ENCODE measurements at places on chromosomes 11 and 22.

DNA sequence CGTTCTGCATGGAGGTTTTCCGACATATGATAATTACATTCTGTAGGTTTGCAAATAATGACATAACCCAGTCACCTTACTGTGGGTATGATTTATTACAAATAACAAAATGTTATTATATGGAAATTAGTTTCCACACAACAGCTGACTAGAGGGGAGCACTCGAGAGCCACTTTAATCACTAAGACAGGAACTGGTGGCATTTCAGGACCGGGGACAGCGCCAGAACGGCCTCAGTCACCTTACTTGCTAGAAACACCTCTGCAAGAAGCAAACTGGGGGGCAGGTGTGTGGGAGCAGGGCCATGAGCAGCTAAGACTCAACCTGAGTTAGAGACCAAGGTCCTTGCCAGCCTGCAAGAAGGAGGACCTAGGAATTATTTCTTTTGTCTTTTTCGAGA is 199.9 kb downstream of the DSCAML1 start:
- DNase-seq, result peak; percentile 28

GRCh38 chr11:11843211-11843621 is 1.4 kb downstream of the USP47 start:
- peak; percentile 40 for DNase-seq

DNA sequence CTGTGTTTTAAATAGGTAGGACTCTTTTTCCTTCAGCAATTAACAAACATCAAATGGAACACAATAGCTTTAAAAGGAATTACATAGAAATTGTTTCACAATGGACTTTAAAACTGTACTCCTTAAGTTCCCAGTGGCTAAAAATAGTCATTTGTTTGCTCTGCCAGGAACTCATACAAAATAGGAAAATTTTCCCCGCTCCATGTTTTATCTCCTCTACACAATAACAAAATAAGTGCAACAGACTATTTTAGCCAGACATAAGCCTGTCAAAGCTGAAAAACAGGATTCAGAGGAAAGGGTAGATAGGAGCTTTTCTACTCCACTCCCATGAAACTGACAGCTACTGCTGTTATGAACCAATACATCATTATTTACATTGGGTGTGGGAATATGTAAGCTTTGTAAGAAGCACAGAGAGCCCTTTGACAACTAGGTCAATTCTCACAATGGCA is 90.1 kb downstream of the STK33 start:
- no peak for DNase-seq

GRCh38 chr11:122337241-122337640 is 221.2 kb upstream of the BLID start:
- no peak for DNase-seq

GRCh38 chr11:61851113-61851899 is 23.2 kb downstream of the FADS2 start:
- DNase-seq, result no peak

DNA sequence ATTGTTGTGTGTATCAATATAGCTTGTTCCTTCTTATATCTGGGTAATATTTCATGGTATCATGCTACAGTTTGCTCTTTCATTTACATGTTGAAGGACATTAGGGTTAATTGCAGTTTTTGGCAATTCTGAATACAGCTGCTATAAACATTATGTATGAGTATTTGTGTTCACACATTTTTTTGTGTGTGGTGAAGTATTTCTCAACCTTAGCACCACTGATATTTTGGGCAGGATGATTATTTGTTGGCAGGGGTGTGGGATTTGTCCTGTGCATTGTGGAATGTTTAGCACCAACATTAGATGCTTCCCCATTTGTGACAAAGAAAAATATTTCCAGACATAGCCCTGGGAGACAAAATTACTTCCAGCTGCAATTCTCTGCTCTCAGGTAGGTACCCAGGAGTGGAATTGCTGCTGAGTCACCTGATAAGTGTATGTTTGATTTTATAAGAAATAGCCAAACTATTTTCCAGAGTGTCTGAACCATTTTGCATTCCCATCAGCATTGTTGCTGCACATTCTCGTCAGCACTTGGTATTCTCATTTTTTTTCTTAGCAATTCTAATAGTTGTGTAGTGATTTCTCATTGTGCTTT is 128.2 kb downstream of the SNX19 start:
- DNase-seq, result no peak

- DNase-seq, result peak; percentile 20
Measured at GRCh38 chr11:75233754-75234172, 6.8 kb upstream of the TPBGL start.

DNA sequence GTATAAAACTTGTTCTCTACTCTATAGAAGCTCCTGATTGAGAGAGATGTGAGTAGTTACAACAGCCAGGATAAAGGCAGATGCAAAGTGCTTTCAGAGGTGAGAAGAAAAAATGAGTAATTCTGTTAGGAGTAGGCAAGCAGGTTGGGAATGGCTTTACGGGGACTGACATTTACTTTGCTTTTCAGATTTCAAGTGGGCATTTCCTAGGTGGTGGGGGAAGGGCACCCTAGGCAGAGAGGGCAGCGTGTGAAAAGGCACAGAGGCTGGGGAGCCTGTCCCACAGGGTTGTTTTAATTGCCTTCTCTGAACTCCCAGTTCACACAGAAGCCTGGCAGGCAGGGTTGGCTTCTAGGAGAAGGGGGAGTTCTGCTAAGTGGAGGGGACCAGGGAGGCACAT is 106.5 kb downstream of the NAV2 start:
- no peak for DNase-seq

- DNase-seq, result no peak
Measured at GRCh38 chr22:47151490-47151889, 389.0 kb downstream of the TBC1D22A start.

DNA sequence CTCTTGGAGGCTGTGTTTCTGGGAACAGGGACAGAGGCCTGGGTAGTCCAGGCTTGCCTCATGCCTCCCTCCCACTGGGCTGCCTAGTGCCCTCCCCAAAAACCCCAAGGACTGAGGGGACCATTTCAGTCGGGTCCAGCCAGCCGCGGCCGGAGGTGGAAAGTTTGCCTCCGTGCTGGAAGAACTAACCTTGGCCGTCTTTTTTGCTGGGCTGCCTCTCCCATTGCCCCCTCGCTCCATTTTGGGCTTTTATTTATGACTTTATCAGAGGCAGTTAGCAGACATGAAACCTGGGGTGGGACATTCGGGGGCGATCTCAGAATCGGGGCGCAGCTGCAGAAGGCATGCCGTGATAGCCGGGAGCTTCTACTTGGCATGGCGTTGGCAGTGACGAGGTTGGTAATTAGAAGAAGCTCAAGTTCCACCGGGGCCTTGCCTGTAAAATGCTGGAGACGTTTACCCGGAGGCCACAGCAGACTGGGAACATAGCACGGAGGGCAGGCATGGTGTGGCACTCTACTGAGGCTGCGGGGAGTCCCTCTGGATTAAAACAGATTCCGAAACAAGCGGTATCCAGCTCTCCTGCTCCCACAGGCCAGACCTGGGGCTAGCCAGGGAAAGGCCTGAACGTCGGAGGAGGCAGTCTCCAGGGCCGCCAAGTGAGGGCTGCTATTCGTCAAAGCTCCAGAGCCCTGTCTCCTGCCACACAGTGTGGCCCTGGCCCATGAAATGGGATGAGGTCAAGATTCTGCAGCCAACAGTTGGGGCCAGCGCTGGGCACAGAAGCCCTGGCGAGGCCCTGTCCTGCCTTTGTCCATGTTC is 76.4 kb upstream of the PPARA start:
- no peak for DNase-seq

GRCh38 chr11:70128435-70128906 is 50.4 kb downstream of the ANO1 start:
- no peak for DNase-seq

- DNase-seq, result no peak
Measured at GRCh38 chr11:8340296-8340695, 76.6 kb upstream of the LMO1 start.

DNA sequence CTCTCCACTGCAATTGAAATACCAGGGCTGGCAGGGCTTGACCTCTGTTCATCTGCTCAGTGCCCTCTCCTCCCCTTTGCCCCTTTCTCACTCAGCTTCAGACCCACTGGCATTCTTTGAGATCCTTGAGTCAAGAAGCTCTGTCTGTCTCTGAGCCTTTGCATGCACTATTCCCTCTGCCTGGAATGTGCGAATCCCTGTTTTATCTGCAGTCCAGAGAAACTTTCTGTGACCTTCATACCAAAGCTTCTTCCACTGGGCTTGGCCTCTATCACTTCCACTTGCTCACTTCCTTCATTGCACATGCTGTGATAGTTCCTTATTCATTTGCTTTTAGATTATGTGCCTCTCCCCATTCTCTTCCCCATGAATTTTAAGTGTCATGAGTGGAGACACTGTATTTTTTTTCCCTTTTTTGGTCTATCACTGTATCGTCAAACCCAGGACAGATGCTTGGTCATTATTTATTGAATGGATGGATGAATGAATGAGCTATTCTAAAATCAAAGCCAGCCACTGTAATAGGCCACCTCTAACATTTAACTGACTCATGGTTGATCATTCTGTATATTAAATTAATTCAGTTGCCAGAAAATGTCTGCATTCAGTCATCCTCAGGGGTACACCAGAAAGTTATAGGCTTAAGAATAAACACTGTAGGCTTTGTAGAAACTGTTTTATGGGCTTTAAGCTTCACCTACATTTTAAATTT is 88.7 kb upstream of the TIMP3 start:
- no peak for DNase-seq

GRCh38 chr11:86182976-86183584 is 61.5 kb upstream of the EED start:
- DNase-seq, result peak; percentile 84

All from activated CD4-positive, alpha-beta T cell treated with anti-CD3 and anti-CD28 coated beads, Interleukin-2, amount 50 U/mL, for 16 hours (primary cell).